ENCODE measurements at places on chromosomes 12 and 14.

- no peak for ATAC-seq
- no peaks in the 10 kb centered on the region for H3K4me1 ChIP-seq
- no peak overlapping the region for H3K4me3 ChIP-seq
- H3K27ac ChIP-seq: no peak overlapping the region
- no peaks in the 10 kb centered on the region for H3K27me3 ChIP-seq
These were observed 93.4 kb upstream of the NCOR2 start for GRCh38 chr12:124660851-124661250.

- peaks cover 12% of the 10 kb centered on the region for H3K36me3 ChIP-seq
- no peaks in the 10 kb centered on the region for H3K27me3 ChIP-seq
- H3K4me3 ChIP-seq: no peak overlapping the region
- no peak for ATAC-seq
These were observed 112.1 kb upstream of the NPAS3 start for GRCh38 chr14:32826404-32827082.

DNA sequence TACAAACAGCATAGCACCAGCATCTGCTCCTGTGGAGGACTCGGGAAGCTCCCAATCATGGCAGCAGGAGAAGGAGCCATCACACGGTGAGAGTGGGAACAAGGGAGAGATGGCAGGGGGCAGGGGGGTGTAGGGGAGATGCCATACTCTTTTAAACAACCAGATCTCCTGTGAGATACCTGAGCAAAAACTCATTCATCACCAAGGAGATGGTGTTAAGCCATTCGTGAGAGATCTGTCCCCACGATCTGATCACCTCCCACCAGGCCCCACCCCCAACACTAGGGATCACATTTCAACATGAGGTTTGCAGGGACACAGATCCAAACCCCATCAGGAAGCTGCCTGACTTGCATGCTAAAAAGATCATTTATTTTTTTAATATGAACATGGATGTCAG, 499.3 kb downstream of the TMEM132D start:
- H3K4me3 ChIP-seq: no peak overlapping the region
- no peaks in the 10 kb centered on the region for H3K27me3 ChIP-seq
- no peaks in the 10 kb centered on the region for H3K36me3 ChIP-seq

GRCh38 chr14:86501611-86502010, 971.7 kb downstream of the FLRT2 start:
- H3K4me3 ChIP-seq: no peak overlapping the region
- no peak overlapping the region for H3K27ac ChIP-seq
- no peak for ATAC-seq
- H3K36me3 ChIP-seq: no peaks in the 10 kb centered on the region
- no peaks in the 10 kb centered on the region for H3K4me1 ChIP-seq

DNA sequence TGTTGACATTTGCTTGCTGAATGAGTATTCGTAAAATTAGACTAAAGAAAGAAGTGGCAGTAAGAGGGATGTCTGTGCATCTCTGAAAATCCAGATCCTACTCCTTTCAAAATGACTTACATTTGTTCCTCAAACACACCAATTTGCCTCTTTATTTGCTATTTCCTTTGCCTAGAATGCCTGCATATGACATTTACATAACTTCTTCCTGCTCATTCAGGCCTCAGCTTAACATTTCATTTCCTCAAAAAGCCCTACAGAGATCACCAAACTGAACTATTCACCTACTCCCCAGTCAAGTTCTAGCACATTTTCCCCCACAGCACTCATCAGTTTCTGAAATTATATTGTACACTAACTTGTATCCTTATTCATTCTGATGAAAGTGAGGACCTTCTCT, 907.2 kb downstream of the LRFN5 start:
- no peaks in the 10 kb centered on the region for H3K27me3 ChIP-seq
- H3K27ac ChIP-seq: no peak overlapping the region
- no peak overlapping the region for H3K4me3 ChIP-seq
- no peak for ATAC-seq
- no peaks in the 10 kb centered on the region for H3K36me3 ChIP-seq

DNA sequence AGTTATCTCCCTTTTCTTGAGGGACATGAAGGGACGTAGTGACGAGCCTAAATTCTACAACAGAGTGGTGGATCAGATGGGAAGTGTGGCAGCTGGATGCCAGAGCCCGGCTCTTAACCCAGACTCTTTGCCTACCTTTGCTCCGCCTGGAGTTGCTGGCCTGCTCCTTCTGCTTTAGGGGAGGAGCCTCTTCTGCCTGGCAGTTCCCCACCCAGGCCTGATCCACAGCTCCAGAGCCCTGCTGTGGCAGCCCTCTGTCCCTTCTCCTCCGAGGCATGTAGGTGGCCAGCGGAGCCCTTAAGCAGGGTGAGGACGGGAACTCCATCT, 2.3 kb upstream of the PRPH start:
- H3K4me3 ChIP-seq: no peak overlapping the region
- ATAC-seq: peak; percentile 27
- H3K4me1 ChIP-seq: peaks cover 39% of the 10 kb centered on the region
- H3K36me3 ChIP-seq: no peaks in the 10 kb centered on the region

GRCh38 chr12:26360062-26360461, 164.7 kb downstream of the SSPN start:
- H3K27ac ChIP-seq: no peak overlapping the region
- H3K4me1 ChIP-seq: no peaks in the 10 kb centered on the region
- no peaks in the 10 kb centered on the region for H3K27me3 ChIP-seq

Measured in gastroesophageal sphincter (tissue), 4 donors.